ENCODE measurements at places on chromosomes 7 and 10.
A peak's percentile ranks its signal among the peaks of the same experiment; 100 is the strongest.

DNA sequence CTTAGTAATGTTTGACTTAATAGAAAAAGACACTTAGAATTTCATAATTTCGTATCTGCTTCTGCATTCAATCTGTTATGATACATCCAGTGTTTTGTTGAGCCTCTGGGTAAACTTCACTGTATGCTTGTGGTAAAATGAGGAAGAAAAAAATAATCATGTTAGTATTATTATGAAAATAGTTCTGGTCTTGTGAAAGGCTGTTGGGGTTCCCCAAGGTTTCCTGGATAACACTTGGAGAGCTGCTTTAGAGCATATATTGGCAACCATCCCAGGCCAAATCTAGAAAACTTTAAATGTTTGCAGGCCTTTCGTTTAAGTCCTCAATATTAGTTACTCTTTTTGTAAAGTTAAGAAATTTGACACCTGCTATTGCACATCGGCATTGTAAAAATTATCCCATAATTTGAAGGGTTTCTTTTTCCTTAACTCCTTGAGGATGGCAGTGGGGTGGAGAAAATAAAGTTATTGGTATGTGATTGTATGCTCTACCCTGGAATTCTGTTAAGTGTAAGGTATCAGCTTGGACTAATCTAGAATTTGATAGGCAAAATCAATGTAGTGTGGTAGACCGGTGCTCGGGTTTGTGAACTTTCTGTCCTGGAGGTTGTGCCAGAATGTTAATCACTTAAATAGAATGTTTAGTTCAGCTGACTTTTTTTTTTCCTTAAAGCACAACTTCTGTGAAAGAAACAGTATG lies 54.5 kb downstream of the WAC start:
- DNase-seq: no peak

DNA sequence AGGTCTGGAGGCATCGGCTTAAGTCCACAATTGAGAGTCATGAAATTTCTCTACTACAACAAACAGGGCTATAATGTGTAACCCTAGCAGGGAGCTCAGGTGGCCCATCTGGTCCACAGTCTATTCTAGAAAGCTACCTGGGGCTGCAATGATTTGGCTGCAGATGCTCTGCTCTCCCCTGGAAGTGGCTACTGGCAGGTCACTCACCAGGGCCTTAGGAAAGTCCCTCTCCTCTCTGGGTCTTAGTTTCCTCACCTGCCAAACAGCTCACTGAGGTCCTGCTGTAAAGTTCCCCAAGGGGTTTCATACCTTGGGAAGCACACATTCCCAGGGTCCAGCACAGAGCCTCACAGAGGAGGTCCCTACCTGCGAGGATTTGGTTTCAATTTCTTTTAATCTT lies 2.5 kb downstream of the IGFBP3 start:
- no peak for DNase-seq

DNA sequence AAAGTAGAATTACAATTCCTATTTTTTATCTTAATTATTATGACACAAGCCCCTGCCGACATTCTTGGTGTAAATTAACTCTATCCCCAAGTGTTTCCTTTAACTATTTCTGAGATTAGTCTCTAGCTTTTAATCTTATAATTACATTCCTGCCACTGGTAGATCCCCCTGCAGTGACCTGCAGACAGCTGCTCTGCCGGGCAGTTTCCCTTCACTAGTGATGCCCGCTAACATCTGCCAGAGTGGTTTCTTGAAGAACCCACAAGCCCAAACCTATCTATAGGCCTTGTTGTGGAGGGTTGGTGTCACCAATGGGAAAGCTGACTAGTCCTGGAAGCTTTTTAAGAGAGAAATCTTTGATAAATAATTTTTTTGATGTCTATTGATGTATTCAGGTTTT lies 50.0 kb downstream of the ADAM22 start:
- DNase-seq: no peak

DNA sequence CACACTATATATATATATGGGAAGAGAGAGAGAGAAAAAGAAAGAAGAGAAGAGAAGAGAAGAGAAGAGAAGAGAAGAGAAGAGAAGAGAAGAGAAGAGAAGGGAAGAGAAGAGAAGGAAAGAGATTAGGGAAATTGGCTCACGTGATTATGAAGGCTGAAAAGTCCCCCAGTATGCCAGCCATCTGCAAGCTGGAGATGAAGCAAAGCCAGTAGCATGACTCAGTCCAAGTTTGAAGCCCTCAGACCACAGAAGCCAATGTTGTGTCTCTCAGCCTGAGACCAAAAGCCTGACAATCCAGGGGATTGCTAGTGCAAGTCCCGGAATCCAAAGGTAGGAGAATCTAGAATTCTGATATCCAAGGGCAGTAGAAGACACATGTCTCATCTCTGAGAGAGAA lies 206.3 kb upstream of the PRSS1 start:
- no peak for DNase-seq

GRCh38 chr10:133135116-133135465 lies 24.9 kb upstream of the KNDC1 start:
- no peak for DNase-seq

- DNase-seq: no peak
Observed at GRCh38 chr10:70698211-70698610, 25.9 kb downstream of the ADAMTS14 start.

DNA sequence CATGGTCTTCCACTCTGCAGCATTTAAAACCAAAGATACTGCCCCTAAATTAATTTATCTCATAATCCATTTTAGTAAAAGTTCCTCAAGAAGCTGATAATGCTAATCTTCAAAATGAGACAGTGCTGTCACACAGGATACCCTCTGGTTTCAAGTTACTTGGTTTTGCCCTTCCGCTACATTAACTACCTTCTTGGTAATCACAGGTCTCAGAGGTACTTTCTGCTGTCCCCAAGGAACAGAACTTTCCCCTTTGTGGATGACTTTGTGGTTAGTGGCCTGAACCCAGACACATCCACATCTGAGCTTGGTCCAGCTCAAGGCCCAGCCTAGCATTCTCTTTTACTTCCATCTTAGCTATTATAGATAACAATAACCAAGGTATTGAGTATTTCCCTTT lies 88.8 kb upstream of the TMEM26 start:
- no peak for DNase-seq

DNA sequence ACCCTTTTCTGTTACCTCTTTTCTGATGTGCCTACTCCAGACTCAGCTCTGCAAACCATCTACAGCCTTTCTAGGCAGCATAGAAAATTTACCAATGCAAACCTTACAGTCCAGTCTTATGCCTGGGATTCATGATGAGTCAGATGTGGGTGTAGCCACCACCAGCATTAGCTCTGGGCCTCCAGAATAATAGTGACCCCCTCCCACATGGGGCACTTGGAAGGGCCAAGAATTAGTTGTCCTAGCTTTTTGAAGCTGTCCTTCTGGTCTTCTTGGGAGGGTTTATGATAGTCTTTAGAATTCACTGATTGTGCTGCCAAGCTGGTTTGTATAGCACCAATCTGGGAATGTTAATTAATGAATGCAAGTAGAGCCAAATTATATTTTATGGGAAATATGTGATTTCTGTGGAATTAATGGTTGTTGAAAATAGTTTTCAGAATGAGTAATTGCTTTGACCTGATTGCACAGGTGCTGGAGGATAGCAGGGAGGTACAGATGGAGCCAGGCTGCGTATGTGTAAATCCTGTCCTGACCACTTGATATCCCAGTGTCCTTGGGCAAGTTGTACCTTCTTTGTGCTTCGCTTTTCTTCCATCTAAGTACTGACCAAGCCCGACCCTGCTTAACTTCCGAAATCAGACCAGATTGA lies 94.8 kb downstream of the CPED1 start:
- DNase-seq: no peak

DNA sequence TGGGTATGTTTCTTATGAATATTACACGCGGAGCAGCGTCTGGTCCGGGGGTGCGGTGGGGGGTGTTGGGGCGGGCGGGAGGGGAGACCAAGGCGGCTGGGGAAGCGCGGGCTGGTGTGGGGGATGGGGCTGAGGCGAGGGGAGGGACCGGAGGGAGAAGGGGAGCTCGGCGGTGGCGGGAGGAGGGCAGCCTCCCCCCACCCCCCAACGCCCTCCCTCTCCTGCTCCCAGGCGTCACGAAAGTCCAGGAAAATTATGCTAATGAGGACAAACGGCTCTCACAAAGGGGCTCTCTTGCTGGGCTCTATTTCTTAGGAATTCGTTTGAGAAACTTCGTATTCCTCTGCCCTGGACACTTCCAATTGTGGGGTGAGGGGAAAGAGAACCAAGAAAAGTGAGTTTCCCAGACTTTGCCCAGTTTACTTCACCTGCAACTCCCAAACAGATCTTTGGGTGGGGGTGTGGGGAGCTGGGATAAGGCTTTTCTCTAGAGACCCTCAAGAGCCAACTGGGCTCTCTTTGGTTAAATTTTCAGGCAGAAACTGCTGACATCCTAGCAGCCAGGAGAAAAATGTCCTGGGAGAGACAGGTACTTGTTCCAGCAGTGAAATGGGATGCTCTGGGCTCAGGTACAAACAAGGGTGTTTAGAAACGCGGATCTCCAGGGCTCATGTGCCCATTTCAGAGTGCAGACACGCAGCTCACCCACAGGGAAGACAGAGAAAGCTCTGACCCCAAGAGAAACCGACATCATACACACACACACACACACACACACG lies 11.7 kb upstream of the HOXA2 start:
- no peak for DNase-seq

GRCh38 chr7:40015790-40016296 lies 65.8 kb downstream of the CDK13 start:
- DNase-seq: peak; percentile 43

GRCh38 chr7:18140943-18141342 lies 113.3 kb upstream of the PRPS1L1 start:
- DNase-seq: no peak

DNA sequence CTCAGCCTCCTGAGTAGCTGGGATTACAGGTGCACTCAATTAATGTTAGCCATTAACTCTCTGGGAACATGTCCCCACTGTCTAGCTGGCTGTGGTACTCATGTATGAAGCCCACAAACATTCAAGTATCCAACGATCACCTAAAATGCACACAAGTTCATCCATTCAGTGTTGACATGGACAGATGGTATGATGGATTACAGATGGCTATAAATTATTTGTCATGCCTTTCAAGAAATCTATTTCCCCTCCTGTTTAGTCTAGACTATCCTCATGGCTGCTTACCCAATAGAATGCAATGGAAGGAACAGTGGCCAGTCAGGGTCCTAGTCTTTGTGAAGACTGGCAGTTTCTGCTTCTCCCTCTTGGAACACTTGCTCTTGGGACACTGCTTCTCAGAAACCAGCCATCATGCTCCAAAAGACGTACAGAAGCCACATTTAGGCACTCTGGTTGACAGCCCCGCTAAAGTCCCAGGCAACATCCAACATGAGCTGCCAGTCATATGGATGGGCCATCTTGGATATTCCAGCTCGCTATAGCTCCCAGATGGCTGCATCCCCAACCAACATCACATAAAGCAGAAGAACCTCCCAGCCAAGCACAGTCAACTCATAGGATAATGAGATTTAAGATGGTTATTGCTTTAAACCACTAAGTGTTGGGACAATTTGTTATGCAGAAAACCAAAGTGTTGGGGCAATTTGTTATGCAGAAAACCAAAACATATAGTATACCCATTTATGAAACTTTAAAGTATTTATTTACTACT lies 33.1 kb downstream of the MYL10 start:
- DNase-seq: no peak

DNA sequence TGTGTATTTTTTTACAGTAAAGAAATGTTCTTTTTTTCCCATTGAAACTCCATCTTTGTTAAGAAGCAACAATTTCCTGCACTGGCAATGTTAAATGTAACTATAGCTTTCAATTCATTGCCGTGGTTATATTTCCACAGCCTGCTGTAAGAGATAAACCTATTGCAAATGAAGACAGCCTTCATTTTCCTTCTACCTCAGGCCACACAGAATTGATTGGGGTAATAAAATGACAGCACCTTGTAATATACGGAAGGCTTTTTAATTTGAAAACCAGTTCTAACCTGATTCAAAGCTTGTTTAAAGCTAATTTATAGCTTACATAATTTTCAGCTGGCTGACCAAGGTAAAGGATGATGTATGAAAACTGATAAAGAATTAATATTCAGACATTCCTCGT lies 161.9 kb downstream of the PHF14 start:
- DNase-seq: no peak

DNA sequence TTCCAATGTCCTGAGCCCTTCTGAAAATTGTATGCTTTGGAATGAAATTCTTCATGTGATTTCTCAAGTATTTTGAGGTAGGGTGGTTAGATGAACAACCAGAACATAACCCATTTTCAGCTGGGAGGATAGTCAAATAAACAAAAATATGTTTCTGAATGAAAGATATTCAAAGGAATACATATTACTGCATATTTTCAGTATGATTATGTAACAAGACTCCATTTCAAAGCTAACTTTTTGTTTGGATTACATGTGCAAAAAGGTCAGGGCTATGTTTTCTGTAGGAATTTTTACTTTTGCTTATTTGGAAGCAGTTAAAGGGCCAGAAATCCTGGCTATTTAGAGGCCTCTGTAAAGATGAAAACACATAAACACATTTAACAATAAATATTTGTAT lies 27.7 kb downstream of the CDK6 start:
- no peak for DNase-seq

- DNase-seq: no peak
Observed at GRCh38 chr7:81839708-81840369, 70.0 kb upstream of the HGF start.

DNA sequence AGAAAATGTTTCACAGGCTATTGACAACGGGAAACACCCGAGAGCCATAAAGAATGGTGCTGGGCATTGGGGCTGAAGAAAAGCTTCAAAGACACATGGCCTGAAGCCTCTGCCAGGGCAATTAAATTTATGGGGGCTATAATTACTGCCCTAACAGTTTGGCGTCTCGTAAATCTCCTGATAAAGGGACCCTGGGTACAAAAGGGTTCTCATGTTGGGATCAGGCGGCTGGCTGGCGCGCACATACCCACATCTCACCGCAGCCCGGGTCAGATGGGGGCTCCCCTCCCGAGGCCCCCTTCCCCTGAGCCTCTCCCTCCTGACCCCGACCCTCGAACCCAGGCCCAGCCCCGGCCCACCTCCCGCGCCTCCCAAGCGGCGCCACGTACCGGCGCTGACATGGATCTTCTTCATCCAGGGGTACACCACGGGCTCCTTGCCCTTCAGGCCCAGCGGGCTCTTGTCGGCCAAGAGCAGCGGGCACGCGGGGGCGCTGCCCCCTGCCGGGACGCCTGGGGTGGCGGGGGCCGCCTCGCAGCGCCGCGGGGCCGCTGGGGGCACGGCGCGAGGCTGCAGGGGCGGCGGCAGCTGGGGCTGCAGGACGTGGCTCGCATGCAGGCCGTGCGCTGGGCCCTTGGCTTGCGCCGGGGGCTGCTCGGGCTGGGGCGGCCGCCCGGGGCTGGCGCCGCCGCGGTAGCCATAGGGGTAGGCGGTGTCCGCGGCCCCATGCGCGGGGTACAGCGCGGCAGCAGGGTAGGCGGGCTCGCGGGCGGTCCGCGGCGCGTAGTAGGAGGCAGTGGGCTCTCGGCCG lies 623 bp downstream of the HOXA4 start:
- no peak for DNase-seq

DNA sequence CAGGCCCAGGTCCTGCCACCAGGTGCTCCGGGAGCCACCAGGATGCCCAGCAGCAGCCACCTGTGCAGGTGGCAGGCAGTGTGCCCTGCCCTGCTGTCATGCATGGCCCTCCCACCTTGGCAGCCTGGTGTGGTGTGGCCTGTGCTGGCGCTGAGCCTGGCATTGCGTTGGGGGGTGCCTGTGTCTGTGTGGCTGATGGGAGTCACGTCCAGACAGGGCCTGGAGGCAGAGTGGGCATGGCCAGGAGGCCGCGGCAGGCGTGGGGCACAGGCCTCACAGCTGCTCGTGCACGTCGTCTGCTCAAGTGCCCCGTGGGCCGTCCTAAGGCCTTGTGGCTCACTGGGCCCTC lies 8.7 kb downstream of the TTYH3 start:
- DNase-seq: no peak
